ENCODE measurements at places on chromosomes 11 and 22.

DNA sequence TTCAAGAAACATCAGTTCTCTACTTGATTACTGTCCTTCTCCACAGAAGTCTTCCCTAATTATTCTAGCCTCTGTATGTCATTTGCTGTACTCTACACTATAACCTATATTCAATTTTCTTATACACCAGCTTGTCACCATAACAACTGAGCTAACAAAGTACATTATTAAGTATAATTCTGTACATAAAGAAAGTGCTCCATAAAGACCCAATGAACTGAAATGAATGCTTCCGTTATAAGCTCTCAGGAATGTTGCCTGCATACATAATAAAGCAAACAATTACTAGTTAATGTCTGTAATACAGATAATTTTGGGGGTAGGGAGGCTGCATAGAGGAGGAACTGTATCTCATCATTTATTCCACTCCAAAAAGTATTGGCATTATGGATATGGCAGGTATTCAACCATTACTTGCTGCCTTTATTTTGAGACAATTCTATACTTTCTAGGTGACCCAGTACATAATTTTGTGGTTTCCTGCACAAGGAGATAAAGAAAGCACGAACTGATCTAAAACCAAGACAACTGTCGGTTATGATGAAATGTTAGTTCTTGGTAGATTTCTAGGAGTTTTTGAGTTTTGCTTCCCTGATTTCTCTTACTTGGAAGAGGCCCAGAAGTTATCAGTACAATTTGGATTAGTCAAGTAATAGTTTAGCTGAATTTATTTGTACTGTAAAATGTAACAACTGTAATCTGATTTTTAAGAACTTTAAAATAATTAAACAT, 202.5 kb downstream of the SBF2 start:
- no peak for DNase-seq

DNA sequence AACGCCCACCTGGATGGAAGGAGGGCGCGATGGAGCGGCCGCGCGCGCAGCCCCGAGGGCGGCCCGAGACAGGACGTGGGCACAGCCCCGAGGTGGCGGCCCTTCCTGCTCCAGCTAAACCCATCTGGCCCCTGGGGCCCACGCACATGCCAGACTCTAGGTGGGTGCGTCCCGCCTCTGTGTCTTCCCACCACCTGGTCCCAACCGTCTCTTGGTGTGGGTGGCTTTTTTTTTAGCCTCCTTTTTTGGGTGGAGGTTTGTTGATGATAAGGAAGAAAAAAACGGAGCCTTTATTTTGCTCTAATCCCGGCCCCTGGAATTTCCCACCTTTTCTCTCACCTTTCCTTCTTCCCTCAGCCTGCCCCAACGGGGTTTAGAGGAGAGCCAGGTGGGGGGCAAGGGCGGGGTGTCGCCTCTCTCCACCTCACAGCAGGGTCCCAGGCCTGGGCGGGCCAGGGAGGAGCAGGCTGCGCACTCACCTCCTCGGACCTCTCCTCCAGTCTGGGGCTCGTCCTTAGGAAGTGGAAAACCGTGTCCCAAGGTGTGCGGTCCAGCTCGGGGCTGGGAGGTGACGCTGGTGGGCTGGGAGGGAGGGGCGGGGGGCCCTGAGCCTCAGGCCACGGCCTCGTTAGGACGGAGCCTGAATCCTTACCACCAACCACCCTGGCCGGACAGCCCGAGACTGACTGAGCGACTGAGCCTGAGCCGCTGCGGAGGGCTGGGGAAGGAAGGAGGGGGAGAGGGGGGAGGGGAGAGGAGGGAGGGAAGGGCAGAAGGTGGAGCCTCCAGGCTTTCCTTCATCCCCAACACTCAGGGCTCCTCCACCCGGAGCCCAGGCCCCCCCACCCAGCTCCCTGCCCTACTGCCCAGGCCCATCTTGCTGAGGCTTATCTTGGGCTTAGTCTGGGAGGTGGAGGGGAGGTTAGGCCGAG, at the start of gene SOX10:
Gene SOX10 (minus strand): TSS at position 696 of the 932 bp plus-strand sequence. CDS start 771 bp downstream, outside the sequence.
- DNase-seq = no peak

GRCh38 chr11:35158701-35159510, 19.9 kb downstream of the CD44 start:
- no peak for DNase-seq

- DNase-seq = peak; percentile 47
Measured at GRCh38 chr22:36334821-36335603, 52.8 kb downstream of the MYH9 start.

DNA sequence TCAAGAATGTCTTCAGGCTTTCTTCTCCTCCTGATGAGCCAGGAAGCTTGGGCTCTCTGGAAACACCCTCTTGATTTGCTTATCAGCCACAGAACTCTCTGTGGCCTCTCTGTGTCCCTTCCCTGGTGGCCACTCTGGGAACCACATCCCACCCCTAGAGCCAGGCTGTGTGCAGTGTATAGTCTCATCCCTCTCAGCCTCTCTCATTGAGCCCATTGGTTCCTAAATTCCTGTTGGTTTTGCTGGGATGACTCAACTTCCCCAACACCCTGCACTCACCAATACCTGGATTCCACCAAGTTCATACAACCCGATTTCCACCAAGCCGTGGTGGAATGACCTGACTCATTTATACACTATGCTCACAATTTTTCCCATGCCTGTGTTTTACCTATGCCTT, 5.2 kb downstream of the IRAG1 start:
- no peak for DNase-seq

GRCh38 chr22:32177221-32177765, 18.2 kb upstream of the C22orf42 start:
- no peak for DNase-seq

- DNase-seq = no peak
Measured at GRCh38 chr22:27517361-27518155, 284.0 kb downstream of the MN1 start.

GRCh38 chr11:115528225-115528624, 24.0 kb upstream of the CADM1 start:
- DNase-seq = no peak

- no peak for DNase-seq
Measured at GRCh38 chr22:25125693-25126357, 73.8 kb upstream of the CRYBB3 start.

- no peak for DNase-seq
Measured at GRCh38 chr11:63933459-63933858, 5.3 kb upstream of the NAA40 start.

- DNase-seq = no peak
Measured at GRCh38 chr11:1875093-1875850, 16.4 kb downstream of the PRR33 start.

DNA sequence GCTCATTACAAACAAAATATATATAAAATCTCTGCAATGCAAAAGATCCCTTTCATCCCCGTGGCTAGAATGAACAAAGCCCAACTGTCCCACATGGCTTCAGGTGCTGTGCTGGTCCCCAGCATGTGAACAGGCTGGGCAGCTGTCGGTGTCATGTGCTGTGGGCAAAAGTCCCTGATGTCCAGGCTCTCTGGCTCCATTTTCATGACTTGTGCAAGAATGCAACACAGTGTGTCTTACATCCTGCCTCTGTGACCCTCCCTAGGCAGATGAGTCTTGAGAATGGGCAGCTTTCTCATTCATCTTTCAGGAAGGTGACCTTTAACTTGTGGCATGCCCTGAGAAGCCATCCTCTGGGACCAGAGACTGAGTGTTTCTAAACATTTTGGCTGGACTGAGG, 14.5 kb downstream of the GUCD1 start:
- DNase-seq = no peak

- DNase-seq = no peak
Measured at GRCh38 chr11:30983143-30983542, 386.4 kb downstream of the DCDC1 start.

DNA sequence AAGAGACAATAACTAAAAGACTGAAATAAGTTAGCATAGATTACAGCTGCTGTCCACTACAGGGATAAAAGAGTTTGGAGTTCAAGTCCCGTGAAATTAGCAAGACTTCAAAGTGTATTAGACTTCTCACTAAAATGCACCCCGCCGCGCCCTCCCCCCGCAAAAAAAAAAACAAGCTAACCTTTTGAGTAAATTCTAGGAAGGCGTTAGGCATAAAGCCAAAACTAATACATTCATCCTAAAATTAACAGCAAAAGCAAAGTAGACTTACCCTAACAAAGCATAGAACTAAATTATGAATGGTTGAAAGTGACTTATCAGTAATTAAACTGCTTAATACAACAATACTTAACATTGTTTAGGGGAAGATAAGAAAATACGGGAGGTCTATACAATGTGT, 581.0 kb upstream of the CHORDC1 start:
- DNase-seq = no peak

DNA sequence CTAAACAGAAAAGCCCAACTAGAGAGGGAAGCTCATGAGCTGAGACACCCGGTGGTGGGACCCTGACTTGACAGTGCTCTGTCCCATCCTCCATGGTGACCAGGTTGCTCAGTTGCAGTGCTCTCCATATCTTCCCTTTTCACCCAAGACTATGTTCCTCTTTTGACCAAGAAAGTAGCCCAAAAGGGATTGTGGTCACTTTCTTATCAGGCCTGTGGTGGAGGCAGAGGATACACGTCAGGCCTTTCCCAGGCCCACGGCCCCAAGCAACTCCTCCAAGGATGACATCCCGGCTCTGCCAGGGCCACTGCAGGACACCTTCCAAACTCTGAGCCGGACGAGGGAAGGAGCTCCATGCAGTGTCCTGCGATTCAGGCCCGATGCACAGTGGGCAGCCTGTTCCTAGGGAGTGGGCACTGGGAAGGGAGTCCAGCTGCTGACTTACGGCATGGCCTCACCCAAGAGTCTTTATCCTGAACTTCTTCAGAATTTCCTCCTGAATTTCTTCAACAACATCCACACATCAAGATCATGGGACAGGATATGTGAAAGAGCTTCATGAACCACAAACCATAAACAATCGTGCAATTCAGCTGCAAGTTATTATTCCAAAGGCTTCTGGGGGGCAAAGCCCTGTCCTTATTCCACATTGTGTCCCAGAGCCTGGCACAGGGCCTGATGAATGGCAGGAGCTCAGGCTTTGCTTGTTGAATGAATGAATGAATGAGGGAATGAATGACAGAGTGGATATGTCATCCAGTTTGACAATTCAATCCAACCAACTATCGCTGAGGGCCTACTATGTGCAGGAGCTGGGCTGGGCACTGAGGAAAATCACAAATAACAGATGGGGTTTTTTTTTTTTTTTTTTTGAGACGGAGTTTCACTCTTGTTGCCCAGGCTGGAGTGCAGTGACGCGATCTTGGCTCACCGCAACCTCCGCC, 36.0 kb upstream of the MYH9 start:
- DNase-seq = no peak

- no peak for DNase-seq
Measured at GRCh38 chr11:2395211-2395730, 5.3 kb upstream of the TSSC4 start.

Measured in stimulated activated CD4-positive, alpha-beta T cell treated with anti-CD3 and anti-CD28 coated beads, Interleukin-2, amount 100 ng/mL, for 24 hours (primary cell).